ENCODE measurements at places on chromosomes 4 and X. TPM values are rescaled to one million over a fixed set of nuclear protein-coding genes. Genes with fewer than 3 reads are reported as not detected.

DNA sequence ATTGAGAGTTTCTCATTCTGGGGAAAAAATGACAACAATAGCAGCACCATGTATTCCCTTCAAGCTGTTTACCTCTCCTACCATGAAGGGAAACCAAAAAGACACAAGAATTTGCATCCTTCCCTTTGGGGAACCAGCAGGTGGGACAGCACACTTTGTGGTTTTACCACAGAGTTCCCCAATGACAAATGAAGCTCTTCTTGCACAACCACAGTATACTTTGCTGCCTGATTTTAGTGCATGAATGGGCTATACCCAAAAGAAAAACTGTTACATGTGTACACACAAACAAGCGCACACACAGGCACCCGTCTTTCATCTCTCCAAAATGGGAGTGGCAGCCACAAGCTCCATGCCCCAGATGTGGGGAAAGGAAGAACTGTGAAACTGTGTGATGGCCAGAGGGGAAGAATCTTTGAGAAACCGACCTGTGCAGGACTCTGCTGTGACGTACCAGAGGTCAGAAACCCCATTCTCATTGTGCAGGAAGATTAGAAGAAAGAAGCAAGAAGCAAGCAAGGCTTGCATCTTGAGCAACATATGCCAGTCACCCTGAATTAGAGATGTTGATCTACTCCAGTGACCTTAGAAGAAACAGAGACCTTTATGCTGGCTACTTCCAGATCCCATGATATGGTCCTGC lies 2.7 kb upstream of the MAML3 start:
- no peaks in the 10 kb centered on the region for H3K36me3 ChIP-seq
- no peak overlapping the region for H3K4me3 ChIP-seq
- no peak for DNase-seq
- H3K27me3 ChIP-seq, result no peaks in the 10 kb centered on the region
- no peak overlapping the region for H3K27ac ChIP-seq
- no peaks in the 10 kb centered on the region for H3K4me1 ChIP-seq

- H3K27ac ChIP-seq, result peak overlapping the region; percentile 16
- DNase-seq, result no peak
- H3K36me3 ChIP-seq, result no peaks in the 10 kb centered on the region
- H3K4me1 ChIP-seq, result no peaks in the 10 kb centered on the region
Measured at GRCh38 chr4:123893011-123893981, 496.7 kb downstream of the SPRY1 start.

DNA sequence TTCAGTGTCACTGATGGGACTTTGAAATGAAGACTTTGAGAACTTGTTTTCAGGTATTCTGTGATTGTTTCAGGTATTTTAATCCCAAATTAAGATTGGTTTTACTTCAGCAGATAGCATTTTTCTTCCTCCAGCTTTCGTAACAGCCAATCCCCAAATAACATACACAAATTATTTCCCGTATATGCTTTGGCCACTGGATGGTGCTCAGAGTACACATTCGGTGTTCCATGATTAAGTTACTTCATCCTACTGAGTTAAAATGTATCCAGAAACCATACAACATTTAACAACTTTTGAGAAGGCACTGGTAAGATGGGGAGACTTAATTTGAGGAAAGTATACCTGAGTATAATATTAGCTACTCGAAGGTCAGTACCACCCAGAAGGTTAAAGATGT lies 233.4 kb upstream of the FAM47A start:
- no peaks in the 10 kb centered on the region for H3K27me3 ChIP-seq
- DNase-seq, result no peak
- no peaks in the 10 kb centered on the region for H3K4me1 ChIP-seq
- H3K4me3 ChIP-seq, result no peak overlapping the region

DNA sequence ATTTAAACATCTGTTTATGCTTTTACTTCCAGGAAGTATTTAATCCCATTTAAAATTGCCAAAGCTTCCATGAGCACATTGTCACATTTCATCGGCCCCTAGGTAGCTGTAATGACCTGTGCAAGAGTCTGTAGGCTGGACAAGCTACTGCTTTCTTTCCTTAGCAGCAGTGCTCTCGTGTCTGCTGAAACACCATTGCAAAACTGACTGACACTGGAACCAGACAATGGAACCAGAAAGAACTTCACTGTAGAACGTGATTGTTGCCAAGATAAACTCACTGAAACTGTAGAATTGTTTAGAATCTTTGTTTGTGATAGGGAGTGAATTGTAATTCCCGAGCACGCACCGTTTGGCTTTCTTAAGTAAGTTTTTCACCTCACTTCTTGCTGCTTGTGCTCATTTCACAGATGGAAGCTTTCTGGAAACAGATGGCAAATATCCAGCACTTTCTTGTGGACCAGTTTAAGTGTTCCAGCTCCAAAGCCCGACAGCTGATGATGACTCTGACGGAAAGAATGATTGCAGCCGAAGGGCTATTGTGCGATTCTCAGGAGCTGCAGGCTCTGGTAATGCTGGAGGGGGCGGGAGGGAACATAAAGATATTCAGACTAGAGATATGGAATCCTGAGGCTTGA lies 36.9 kb downstream of the EVC start:
- peak; percentile 48 for DNase-seq
- no peaks in the 10 kb centered on the region for H3K4me1 ChIP-seq
- no peaks in the 10 kb centered on the region for H3K36me3 ChIP-seq
- no peak overlapping the region for H3K4me3 ChIP-seq

GRCh38 chr4:10521424-10521823 lies 64.2 kb upstream of the ZNF518B start:
- no peak for DNase-seq
- no peaks in the 10 kb centered on the region for H3K4me1 ChIP-seq
- no peaks in the 10 kb centered on the region for H3K27me3 ChIP-seq
- no peaks in the 10 kb centered on the region for H3K36me3 ChIP-seq

DNA sequence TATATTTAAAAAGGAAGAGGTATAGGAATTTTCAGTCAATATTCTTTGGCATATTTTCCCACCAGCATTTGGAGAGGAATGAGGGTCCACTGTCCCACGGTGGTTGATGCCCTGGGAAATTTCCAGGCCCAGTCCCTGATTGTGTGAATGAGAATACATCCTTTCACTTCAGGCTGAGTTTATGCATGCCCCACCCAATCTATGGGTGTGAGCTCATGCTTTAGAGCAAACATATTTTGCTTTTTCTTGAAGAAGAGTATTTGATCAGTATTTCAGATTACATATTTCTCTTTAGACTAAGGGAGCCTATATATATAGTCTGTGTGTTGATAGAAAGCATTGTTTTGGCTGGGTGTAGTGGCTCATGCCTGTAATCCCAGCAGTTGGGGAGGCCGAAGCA lies 77.2 kb downstream of the REPS2 start:
- no peak for DNase-seq
- H3K27ac ChIP-seq, result no peak overlapping the region
- H3K36me3 ChIP-seq, result no peaks in the 10 kb centered on the region
- no peak overlapping the region for H3K4me3 ChIP-seq

DNA sequence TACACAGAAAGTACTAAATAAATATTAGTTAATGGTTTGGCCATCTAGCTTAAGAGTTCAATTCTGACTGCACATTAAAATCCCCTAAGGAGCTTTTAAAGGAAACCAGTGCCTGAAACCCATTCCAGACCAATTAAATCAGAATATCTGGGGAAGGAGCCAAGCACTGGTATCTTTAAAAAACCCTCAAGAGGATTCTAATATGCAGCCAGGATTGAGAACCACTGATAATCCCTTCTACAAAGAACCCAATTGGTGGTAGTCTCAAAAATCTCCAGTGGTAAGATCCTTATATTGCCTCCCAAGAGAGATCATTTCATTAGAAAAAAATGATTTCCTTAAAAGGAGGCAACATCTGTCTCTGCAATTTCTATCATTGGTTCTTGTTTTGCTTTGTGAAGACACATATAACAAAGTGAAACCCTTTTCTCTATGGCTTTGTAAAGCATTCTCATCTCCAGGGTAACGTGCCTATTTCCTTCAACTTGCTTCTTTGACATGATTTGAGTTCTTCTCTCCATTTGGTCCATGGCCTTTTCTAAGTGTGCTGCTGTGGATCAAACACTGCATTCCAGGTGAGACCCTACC lies 3.5 kb downstream of the GPR34 start:
- no peaks in the 10 kb centered on the region for H3K36me3 ChIP-seq
- peaks cover 4% of the 10 kb centered on the region for H3K27me3 ChIP-seq
- H3K27ac ChIP-seq, result no peak overlapping the region
- H3K4me3 ChIP-seq, result no peak overlapping the region
- no peaks in the 10 kb centered on the region for H3K4me1 ChIP-seq

DNA sequence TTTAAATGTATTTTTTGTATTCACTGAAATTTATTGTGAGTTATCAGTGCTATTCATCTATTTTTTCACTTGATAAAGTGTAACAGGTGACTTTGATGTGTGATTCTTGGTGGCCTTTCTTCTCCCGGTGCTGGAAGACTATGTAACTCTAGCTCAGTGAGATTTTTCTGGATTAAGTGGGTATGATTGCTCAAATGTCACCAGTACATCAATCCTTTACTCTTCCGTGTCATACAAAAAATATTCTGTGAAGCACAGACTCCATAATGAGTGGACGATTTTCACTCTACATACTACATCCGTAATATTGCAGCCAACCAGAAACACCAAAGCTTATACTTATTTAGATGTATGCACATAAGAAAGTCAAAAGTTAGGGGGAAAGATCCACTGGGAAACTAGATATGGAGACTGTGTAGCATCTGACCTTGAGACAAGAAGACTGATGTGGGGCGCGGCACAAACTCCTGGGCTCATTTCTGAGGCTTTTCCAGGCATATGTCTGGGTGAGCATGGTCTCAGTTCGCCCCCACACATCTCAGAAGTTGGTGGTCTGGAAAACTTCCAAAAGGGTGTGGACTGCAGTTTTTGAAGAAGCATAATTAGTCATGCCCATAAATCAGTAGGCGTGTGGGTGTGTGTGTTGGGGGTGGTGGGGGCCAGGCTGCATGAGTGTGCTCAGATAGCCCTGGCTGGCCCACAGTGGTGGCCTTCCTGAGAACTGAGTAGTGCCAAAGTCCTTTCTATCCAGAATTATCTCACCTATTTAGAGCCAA lies 53.9 kb upstream of the TENM3 start:
- H3K36me3 ChIP-seq, result no peaks in the 10 kb centered on the region
- no peak overlapping the region for H3K27ac ChIP-seq
- DNase-seq, result peak; percentile 47
- H3K4me1 ChIP-seq, result no peaks in the 10 kb centered on the region
- H3K4me3 ChIP-seq, result no peak overlapping the region
- H3K27me3 ChIP-seq, result no peaks in the 10 kb centered on the region

DNA sequence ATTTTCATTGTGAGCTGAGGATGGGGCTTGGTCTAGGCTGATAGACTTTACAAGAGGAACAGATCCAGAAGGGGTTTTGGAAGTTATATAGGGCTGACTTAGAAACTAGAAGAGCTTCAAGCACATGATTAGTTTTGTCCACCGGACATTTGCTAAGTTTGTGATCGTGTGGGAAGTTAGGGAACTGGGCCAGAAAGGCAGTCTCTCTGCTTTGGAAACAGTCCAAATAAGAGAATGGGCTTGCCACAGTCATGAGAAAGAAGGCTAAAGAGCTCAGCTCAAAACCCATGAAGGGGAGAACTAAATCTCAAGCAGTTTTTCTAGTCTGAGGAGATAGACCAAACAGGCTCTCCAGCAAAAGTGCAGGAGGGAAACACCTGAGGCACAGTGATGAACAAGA lies 67.8 kb downstream of the ZNF674 start:
- no peak for DNase-seq
- no peaks in the 10 kb centered on the region for H3K36me3 ChIP-seq
- H3K27ac ChIP-seq, result no peak overlapping the region
- H3K4me3 ChIP-seq, result no peak overlapping the region
- no peaks in the 10 kb centered on the region for H3K4me1 ChIP-seq

DNA sequence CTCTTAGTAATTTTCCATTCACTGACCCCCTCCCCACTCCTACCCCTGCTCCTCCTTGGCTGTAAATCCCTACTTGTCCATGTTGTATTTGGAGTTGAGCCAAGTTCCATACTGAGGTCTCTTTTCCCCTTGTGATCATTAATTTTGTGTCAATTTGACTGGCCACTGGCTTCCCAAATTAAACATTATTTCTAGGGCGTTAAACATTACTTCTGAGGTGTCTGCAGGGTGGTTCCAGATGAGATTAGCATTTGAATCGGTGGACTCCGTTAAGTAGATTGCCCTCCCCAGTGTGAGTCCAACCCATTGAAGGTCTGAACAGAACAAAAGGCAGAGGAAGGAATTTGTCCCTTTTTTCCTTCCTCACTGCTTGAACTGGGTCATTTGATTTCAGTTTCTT lies 25.7 kb downstream of the SLC39A8 start:
- H3K4me3 ChIP-seq, result no peak overlapping the region
- no peaks in the 10 kb centered on the region for H3K36me3 ChIP-seq
- H3K27ac ChIP-seq, result no peak overlapping the region

DNA sequence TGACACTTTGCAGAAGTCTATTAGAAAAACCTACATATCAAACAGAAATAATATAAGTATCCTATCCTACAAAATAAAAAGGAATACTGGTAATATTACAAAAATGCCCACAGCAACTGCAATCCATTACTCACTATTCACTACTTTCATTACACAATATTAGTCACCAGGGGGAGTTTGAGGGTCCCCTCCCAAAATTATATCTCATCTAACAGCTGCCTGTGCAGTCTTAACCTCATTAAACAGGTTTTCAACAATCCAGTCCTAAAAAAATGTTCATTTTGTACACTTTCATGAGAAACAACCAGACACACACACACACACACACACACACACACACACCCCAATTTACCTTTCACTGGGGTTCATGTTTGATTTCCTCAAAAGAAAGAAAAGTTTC lies 2.9 kb downstream of the CLOCK start:
- H3K4me1 ChIP-seq, result no peaks in the 10 kb centered on the region
- H3K27me3 ChIP-seq, result no peaks in the 10 kb centered on the region
- DNase-seq, result no peak
- H3K36me3 ChIP-seq, result no peaks in the 10 kb centered on the region

GAGE12E gene
- total RNA-seq, result not detected

INTS6L gene
- 23.6 TPM for total RNA-seq

CCNG2 gene
- 29.2 TPM for total RNA-seq

LINC00632 gene
- 228 TPM for total RNA-seq

IGFBP7 gene
- 653 TPM for total RNA-seq

BMPR1B gene
- 13.6 TPM for total RNA-seq

SLC25A43 gene
- 11.9 TPM for total RNA-seq

GPC3 gene
- 172 TPM for total RNA-seq

SSX4 gene
- not detected for total RNA-seq

S100P gene
- not detected for total RNA-seq

SHOX gene
- not detected for total RNA-seq
